ENCODE measurements at places on chromosomes 2 and 18.

DNA sequence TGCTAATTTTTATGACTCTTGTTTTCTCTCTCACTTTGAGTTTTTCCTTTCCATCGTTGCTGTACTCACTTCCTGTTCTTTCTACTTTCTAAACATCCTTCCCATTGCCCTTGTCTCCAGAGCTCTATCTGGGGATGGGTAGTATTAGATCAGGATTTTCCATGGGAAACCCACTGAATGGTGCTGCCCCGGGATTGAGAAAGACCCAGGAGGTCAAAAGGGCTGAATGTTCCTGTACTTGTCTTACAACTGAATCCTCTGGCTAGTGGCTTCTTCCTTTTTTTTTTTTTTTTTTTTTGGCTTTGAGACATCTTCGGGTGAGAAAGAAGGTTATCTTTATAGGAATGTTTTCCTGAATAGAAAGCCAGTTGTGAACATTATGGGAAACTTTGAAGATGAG is 364.8 kb upstream of the SLC14A2 start:
- DNase-seq = no peak

DNA sequence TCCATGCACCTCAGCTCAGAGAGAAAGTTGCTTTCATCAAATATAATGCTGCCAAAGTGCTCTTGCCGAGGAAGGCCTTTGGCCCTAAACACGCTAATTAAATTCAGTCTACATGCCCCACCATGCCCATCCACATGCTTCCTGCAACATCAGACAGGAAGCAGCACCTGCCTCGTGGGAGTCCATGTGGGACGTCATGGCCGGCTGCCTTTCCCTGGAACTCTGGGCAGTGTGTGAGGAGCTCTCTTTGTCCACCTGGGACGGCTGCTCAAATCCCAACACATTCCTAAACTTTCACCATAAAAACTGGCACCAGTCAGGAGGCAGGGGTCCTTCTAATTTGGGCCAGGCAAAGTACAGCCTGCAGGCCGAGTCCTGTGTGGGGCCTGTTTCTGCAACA is 23.1 kb downstream of the FAM178B start:
- no peak for DNase-seq

- DNase-seq = no peak
These were observed 3.2 kb downstream of the STRN start for GRCh38 chr2:36963106-36963505.

- no peak for DNase-seq
These were observed 57.5 kb downstream of the MIB1 start for GRCh38 chr18:21798126-21798525.

GRCh38 chr2:211351987-211352386 is 795.6 kb downstream of the CPS1 start:
- DNase-seq = peak; percentile 48

- peak; percentile 82 for DNase-seq
These were observed 1.0 kb downstream of the VIT start for GRCh38 chr2:36697424-36698066.

- DNase-seq = no peak
These were observed 65.8 kb downstream of the MEMO1 start for GRCh38 chr2:31944828-31945571.

DNA sequence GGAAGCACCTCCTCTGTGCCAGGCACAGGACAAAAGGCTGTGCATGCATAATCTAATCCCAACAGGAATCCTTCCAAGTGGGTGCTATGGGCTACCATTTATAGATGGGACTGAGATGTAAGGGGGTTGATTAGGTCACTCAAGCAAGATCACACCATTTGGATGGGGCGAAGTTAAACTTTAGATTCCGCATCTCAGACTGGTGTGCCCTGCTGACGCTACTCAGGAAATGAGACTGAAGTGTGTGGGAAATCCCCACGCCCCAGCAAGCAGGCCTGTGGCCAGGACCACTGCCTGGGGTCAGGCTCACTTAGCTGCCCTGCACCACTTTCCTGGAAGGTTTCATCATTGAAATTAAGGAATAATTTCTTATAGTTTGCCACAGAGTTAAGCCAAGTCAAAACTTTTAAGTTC is 70.5 kb upstream of the PPP1CB start:
- peak; percentile 82 for DNase-seq

DNA sequence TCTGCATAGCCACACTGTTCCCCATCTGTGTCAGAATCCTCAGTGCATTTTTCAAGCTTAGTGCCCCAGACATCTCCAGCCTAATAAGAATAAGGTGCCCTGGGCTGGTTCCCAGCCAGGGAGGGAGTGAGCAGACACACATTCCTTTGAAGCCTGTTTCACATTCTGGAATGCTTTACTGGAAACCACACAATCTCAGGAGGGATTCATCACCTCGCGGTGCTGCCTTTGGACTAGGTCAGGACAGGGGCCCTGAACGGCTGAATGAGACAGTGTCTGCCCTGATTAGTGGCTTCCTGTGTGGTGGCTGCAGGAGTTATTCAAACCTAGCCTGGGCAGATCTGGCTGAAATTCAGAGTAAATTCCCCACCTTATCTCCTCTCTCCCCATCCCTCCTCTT is 108.0 kb upstream of the LDAH start:
- peak; percentile 65 for DNase-seq

DNA sequence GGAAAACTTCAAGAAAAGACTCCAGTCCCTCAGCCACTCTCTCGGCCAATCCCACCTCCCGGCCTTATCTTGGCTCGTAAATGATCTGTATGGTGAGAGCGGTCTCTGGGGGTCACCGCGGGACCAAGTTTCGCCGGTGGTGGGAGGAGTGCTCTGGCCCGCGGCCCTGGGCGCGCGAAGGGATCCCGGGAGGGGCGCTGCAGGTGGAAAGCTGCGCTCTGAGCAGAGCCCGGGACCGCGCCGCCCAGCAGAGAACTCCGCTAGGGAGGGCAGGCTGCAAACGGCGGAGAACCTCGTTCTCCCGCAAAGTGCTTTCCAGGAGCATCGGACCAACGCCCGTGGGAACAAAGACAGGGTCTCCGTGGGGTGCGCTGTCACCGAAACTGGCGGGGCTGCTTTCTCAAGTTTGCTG is 622 bp downstream of the LRP2 start:
- DNase-seq = no peak

GRCh38 chr2:128809880-128810279 is 491.2 kb upstream of the HS6ST1 start:
- no peak for DNase-seq

GRCh38 chr2:19785867-19786266 is 115.9 kb downstream of the TTC32 start:
- DNase-seq = no peak

GRCh38 chr2:36147670-36148390 is 207.7 kb upstream of the CRIM1 start:
- DNase-seq = no peak

DNA sequence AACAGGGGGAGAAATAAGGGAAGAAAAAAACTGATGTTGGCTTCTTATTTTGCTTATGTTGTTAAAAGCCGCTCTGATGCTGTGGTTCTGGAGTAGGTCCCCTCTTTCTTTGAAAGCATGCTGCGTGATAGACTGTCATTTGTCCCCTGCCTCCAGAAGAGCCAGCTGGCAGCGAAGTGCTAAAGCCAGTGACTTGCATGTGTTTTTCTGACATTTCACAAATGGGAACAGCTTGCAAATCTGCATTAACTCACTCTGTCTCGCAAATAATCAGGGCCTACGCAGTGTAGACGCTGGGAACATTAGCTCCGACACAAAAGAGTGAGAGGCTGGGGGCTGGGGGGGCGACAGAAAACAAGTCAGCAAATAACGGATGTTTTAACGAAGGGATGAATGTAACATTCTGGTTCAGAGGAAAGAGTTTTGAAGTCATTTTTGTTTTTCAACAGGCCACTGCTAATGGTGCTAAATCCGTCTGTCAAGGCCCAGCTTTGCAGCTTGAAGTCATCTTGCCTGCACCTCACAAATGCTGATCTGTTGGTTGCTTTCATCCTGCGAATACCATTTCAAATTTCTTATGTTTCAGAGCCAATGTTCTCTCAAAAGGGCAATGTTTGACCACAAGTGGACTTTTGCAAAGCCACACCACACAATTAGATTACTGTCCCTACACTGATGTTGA is 68.8 kb upstream of the PIK3C3 start:
- no peak for DNase-seq

DNA sequence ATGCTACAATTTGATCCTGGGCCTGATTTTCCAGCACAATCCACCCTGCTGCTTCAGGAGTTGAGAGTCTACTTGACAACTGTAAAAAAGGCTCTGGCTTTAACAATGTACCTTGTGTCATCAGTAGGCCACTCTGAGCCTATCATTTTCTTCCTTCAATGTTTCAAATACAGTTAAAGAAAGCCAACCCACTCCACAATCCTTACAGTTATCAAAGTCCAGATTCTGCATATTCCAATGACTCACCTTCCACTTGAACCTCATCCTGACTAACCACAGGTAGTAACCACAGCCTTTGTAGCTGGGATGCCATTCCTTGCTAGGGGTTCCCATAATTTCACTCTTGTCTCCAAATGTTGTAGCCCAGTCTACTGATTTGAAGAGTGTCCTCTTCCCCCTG is 35.5 kb upstream of the AQP4 start:
- DNase-seq = no peak

DNA sequence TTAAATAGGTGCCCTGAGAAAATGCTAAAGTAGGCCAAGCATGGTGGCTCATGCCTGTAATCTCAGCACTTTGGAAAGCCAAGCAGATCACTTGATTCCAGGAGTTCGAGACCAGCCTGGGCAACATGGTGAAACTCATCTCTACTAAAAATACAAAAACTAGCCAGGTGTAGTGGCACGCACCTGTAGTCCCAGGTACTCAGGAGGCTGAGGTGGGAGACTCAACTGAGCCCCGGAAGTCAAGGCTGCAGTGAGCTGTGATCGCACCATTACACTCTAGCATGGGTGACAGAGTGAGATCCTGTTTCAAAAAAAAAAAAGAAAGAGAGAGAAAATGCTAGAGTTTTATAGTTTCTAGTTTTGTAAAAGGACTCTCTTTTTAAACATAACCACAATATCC is 12.0 kb downstream of the ANKRD44 start:
- DNase-seq = no peak

DNA sequence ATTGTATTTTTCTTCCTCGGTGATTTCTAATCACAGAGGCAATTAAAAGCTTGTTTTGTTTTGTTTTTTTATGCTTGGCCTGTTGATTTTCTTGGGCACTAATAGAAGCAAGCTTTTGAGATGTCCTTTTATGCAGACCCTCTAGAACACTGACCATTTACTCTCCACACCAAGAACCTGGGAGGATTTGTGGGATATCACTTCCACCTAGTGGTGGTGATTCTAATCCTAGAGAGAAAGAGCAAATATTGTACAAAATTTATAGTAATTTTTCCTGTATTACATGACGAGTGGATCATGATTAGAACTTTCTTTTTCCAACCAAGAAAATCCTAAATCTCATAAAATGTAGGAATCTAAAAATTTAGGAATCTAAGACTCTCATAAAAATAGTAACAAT is 23.4 kb downstream of the NEMP2 start:
- DNase-seq = peak; percentile 43

DNA sequence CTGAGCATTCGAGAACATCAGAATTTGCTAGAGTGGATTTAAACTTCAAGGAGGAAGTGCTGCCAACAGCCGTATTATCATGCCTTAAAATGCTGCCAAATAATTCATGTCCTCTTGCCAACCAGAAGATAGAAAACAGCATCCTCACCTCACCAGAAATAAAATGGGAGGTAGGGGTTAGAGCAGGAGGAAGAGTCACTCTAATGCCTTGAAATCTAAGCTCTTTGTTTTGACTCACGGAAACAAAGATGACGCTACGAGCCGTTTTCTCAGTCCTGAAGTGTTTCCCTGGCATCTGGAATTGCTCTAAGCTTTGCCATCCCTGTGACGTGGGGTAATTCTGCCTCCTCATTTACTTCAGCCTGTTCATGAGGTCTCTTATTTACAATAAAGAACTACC is 97.1 kb downstream of the PRPF40A start:
- DNase-seq = no peak

- no peak for DNase-seq
These were observed 75.0 kb downstream of the CERS6 start for GRCh38 chr2:168530982-168531622.

GRCh38 chr2:169838743-169839489 is 11.7 kb downstream of the UBR3 start:
- no peak for DNase-seq

GRCh38 chr2:67039517-67040103 is 357.5 kb upstream of the ETAA1 start:
- DNase-seq = no peak

- peak; percentile 90 for DNase-seq
These were observed at the start of gene COL5A2 for GRCh38 chr2:189179570-189179950. TSS of gene COL5A2 (minus strand) at chr2:189179761. CDS start at chr2:189179604, 157 bp downstream.

DNA sequence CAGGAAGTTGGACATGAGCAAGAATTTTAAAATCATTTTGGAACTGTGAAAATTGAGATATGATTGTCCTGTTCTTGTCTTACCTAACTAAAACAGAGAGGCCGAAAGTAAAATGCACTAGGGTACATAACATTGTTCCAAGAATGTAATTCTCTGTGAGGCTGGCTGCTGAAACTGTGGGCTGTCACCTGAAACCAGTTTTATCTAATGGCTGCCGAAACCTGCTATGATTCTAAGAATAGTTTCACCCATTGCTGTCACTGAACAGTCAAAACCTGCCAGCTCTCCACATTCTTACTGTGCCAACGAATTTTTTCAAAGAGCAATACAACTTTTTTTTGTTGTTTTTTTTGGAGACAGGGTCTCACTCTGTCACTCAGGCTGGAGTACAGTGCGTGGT is 119.3 kb upstream of the ZSWIM2 start:
- DNase-seq = no peak

- DNase-seq = peak; percentile 91
These were observed 30.9 kb downstream of the MREG start for GRCh38 chr2:215982465-215982875.

DNA sequence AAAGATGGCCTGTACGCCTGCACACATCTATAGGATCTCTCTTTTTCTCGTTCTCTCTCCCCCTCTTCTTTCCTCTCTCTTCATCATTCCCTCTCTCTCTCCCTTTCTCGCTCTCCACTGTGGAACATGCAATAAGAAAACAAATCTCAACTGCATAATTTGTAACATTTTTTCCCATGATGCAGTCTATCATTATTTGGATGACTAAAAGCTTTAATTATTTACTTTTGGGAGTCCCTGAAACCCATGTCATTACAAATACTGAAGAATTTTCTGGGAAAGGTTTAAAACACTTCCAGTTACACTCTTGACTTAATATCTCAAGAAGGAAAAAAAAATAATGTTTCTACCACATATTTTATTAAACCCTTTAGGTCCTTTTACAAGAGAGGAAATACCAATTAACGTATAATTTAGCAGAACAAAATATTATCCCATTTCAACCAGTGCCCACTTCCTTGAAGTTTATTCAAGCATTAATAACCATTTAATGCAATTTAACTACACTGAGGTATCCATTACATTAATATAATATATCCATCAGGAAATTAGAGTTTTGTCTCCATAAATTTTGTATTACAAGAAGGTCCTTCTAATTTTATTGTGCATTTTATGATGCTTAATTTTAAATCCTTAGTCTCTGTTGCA is 1615.2 kb upstream of the ACVR2A start:
- DNase-seq = no peak

DNA sequence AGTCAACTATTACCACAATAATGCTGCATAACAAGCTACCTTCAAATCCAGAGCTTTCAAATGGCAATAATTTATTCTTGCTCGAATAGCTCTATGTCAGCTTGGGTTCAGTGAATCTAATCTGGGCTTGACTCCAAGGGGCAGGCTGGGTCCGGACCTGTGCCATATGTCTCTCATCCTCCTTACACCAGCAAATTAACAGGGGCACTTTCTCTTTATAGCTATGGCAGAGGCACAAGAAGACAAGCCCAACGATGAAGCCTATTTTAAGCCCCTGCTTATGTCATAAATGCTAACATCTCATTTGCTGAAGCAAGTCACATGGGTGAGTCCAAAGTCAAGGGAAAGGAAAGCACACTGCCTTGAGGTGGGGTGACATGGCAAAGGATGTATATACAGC is 13.3 kb upstream of the ZNF521 start:
- DNase-seq = no peak

- DNase-seq = no peak
These were observed 32.7 kb downstream of the ZFP36L2 start for GRCh38 chr2:43193652-43194120.
